Right cardiac atrium (tissue), 5 donors: ENCODE measurements at places on chromosomes 16 and 17. TPM values are rescaled to one million over a fixed set of nuclear protein-coding genes. Genes with fewer than 3 reads are reported as not detected.

- DNase-seq = no peak
Observed at GRCh38 chr16:86319585-86320236, 190.6 kb upstream of the FOXF1 start.

DNA sequence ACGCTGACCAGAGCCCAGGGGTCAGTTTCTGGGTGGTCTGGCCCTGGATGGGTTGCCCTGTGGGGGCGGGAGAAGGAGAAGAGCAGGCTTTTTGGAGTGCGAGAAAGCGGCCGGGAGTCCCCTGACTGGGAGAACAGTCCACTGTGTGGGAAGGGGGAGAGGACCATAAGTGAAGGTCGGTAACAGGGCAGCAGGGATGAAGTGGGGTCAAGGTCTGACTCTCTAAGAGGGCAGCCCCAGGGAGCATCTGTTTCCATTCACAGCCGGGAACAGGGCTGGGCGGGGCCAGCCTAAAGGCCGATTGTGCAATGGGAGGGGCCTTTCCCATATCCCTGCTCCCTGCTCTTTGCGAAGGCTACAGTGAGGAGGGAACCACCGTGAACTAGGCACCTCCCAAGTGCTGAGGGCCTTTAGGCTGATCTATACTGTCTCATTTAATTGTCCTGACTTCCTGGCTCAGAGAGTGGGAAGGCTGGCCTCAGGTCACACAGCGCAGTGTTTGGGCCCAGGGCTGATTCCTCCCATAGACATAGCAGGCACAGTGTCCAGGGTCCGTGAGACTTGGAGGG lies 10.4 kb upstream of the WFDC1 start:
- peak; percentile 83 for DNase-seq

DNA sequence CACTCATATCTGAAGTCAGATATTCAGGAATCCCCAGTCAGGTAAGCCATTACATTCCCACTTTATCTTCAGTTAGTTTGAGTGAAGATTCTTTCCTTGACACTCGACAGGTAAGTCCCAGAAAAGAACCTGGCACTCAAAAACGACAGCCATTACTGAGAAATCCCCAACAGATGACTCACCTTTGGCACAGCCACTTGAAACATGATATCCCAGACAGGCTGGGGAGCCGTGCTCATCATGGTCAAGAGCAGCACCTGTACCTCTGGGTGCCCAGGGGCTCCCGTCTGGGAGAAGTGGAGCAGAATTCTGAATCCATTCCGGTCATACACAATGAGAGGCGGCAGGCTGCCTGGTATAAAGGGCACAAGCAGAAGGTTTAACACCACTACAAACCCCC lies 16.8 kb upstream of the COG7 start:
- DNase-seq = no peak

DNA sequence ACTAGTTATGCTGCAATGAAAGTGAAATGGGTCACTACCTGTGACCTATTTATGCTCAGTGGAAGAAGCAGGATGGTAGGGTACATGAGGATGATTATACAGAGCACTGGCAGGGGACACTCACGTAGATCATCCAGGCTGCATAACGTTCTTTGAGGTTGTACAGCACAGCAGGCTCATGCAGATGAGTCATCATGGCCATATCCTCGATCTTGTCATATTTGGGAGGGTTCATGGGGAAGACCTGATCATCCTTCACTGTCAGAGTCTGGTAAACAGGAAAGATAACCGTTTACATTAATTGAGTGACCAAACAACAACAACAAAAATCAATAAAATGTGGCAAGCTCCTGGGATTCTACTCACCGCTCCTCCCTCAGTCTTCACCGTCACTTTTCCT lies 2.1 kb downstream of the MYH2 start:
- DNase-seq = no peak

- DNase-seq = no peak
Observed at GRCh38 chr17:33152783-33153182, 140.3 kb downstream of the ASIC2 start.

DNA sequence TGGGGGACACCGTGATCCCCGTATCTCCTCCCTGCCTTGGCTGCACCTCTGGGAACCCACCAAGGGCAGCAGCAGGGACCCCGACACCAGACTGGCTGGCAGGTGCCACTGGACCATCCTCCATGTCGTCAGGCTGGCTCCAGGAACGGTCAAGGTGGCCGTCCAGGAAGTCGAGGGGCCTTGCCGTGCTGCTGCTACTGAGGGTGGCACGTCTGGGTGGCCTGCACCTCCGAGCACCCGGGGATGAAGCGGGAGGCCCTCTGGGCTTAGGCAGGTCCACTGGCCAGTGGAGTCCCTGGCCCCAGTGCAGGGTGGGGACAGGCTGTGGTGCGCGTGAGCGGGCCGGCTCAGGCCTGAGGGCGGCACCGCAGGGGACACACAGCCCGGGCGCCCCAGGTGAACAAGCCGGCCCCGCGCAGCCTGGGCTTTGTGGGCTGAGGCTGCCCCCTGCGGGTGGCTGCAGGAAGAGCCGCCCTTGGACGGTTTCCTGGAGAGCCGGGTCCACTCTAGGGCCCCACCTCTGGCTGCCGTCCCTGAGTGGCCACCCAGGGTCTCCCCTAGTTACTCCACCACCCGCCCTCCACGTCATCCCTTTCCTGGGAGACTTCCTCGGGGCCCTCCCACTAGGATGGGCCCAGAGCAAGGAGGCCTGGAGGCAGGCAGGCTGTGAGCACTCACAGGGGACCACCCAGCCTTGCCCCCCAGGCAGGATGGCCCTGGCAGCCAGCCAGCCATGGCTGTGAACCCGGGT lies 42.8 kb upstream of the ZC3H18 start:
- DNase-seq = peak; percentile 91

MAP2K6 gene
- polyA plus RNA-seq = 0.72 TPM

KRT27 gene
- polyA plus RNA-seq = 0.43 TPM

NOD2 gene
- polyA plus RNA-seq = 0.52 TPM

CDRT15 gene
- not detected for polyA plus RNA-seq

TBC1D26 gene
- polyA plus RNA-seq = not detected

CA5A gene
- not detected for polyA plus RNA-seq

KRT38 gene
- polyA plus RNA-seq = not detected
